ENCODE measurements at places on chromosomes 4 and X.

DNA sequence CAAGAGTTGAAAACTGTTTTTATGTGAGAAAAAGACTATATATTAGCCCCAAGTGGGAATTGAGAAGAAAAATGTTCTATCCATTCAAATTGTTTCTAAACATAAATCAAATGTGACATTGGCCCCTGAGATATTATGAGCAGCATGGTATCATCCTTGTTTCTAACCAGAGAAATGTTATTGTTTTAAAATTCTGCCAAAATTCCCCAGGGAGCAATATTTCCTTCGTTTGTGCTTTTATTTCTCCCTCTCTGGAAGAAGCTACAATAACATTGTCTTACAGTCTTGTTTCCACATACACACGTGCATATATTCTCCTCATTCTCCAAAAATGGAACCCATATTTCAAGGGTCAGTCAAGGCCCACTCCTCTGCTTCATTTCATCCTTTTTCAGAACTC is 46.7 kb downstream of the MAGEB17 start:
- no peak for DNase-seq

- no peak for DNase-seq
Measured at GRCh38 chr4:122746485-122746965, 14.0 kb downstream of the BBS12 start.

DNA sequence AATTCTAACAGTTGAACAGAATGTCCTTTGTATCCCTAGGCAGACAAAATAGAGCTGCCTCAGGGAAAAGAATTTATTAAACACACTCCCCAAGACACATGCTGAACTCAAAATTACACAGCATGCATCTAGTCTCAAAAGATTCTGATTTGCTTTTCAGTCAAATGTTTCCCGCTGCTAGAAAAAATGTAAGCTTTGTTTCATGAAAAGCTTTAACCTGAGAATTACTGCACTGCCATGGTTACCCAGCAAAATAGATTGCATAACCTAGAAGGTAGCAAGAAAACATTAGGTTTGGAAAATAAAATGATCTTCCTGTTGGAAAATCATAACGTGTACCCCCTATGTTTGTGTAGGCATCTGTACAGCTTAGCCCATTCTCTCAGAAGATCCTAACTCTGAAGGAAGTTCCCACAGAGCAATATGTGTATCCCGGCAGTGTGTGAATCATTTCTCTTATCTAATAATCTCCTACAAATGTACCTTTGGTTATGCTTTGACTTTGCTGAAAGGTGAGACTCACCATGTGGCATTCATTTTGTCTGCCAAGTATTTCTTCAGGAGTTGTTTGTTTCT is 646.9 kb downstream of the STPG2 start:
- no peak for DNase-seq

- no peak for DNase-seq
Measured at GRCh38 chr4:159010563-159011260, 92.2 kb upstream of the RAPGEF2 start.

DNA sequence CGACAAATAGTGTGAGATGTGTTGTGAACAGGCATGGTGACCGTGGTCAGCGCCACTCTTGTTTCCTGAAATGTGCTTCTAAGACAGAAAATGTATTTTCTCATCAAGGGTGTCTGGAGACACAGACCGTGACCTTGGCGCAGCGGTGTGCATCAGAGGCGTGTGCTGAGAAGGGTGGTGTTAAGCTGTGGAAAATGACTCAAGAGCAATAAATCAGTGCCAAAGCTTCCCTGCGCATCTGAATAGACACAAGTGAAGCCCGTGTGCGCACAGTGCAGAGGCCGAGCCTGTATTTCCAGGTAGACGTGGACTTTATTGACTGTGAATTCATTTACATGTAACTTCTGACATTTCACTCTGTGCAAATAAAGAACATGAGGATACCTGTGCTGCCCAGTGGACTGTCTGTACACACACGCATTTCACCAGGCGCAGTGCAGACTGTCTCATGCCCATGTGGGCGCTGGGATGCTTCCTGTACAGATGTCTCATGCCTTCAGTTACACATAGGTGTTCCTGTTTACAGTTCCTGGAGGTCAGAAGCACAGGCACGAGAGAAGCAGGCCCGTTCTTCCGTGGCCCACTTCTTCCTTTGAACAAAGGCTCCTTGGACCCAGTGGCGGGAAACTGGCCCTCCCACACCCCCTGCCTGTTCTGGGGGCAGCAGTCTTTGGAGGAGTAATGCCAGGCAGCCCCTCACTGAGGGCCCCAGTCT is 31.9 kb downstream of the NSG1 start:
- peak; percentile 3 for DNase-seq

DNA sequence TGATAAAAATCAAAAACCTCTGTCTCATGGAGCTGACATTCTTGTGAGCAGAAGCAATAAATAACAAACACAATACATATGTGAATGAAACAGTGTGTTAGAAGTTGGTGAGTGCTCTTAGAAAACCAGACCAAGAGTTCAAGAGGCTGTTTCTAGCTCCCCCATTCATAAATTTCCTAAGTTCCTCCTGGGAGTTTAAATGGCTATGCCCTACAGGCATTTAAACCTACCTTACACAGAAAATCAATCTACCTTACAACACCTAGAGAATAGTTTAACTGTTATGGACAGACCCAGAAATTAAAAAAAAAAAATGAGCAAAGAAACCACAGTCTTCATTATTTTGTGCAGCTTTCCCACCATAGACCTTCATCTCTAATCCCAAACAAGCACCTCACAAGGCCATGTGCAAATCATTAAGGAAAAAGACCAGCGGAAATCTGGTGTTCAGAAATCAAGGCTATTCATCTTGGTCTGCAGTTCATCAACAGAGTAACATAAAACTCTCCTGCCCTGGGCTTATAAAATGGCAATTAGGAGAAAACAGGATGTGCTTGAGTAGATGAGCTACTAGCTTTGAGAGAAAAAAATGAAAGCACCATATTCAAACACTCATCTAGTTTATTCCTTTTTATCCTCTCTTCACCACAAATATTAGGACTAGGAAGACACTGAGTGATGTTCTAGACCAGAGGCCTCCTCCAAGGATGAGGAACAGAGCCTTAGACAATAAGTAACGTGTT is 147.2 kb downstream of the SHROOM3 start:
- no peak for DNase-seq

- DNase-seq: no peak
Measured at GRCh38 chr4:42271096-42271495, 118.6 kb upstream of the BEND4 start.

DNA sequence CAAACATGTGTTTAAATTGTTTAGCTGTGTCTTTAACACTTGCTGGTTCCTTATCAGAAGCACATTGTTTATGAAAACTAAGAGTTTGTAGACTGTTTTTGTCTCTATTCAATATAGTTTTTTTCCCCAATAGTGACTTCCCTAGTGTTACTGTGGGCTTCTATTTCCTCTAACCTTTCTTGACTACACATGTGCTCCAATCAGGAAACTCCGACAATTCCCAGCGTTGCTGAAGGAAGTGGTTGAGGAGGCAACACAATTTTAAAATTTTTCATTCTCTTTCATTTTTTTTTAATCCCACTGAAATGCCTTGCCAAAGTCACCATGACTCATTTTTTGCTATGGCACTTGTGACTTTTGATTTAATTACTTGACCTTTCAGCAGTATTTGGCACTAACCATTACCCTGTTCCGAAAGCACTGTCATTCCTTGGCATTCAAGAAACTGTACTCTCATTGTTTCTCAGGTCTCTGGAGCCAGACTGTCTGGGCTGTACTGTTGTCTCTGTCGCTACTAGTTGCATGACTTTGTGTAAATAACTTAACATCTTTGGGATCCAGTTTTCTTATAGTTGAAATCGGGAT is 67.6 kb upstream of the FREM3 start:
- DNase-seq: no peak

GRCh38 chrX:131763674-131764073 is 219.8 kb downstream of the OR13H1 start:
- no peak for DNase-seq

DNA sequence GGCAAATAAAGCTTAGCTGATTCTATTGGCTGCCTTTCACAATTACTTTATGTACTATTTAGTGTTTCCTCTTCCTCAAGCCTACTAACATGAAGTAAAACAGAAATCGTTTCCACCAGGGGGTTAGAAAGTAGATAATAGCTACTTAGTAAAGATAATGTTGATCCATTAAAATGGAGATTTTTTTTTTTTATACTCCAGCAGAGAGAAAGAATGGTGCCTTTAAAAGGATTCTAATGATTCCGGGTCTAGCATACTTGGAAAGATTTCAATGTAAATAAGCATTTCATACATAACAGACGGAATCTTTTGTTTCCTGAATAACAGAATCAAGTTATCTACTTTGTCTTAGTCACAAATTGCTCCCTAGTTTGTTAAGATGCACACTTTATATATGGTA is 37.1 kb downstream of the GK start:
- no peak for DNase-seq

- DNase-seq: no peak
Measured at GRCh38 chrX:120269373-120270035, 18.9 kb downstream of the ZBTB33 start.

DNA sequence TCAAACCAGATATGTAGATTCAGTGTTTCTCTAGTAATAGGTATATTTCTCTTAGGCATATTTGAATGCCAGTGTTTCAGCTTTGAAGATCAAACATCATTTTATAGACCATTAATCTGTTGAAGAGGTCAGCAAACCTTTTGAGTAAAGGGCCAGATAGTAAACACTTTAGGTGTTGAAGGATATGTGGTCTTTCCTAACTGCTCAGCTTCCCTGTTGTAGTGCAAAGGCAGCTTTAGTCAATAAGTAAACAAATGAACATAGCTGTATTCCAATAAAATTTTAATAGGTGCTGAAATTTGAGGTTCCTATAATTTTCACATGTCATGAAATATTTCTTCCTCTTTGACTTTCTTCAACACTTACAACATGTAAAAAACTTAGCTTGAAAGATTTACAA is 201.6 kb downstream of the ADGRL3 start:
- no peak for DNase-seq

- DNase-seq: no peak
Measured at GRCh38 chr4:7766661-7767345, 172.9 kb downstream of the AFAP1 start.
